ENCODE measurements at places on chromosomes 7 and 10.

DNA sequence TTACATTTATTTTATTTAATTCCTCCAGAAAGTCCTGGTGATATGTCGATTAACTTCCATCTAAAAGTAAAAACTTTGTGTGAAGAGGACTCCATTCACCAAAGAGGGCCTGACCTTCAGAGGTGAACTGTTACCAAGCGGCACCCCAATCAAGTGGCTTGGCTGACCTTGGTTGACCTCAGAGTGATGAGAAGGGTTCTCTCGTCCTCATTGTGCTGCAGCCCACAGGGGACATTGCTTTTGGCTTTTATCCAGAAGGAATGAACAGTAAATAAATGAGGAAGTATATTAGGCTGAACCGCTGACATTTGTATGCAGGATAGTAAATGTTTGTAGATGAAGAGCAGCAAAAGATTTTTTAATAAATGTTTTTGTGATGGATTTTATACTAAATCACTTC lies 172.4 kb upstream of the MKI67 start:
- DNase-seq: no peak

- no peak for DNase-seq
Measured at GRCh38 chr7:120233338-120233737, 39.6 kb upstream of the KCND2 start.

GRCh38 chr7:18558910-18559309 lies 63.4 kb downstream of the HDAC9 start:
- DNase-seq: no peak

GRCh38 chr7:103990991-103991390 lies 1.5 kb upstream of the RELN start:
- DNase-seq: no peak

- DNase-seq: no peak
Measured at GRCh38 chr10:133276100-133276434, 601 bp downstream of the ADAM8 start.

All from DMS79 treated with DMSO at 0.1 percent for 48 hours (cell line).